ENCODE measurements at places on chromosomes 12 and 14.

DNA sequence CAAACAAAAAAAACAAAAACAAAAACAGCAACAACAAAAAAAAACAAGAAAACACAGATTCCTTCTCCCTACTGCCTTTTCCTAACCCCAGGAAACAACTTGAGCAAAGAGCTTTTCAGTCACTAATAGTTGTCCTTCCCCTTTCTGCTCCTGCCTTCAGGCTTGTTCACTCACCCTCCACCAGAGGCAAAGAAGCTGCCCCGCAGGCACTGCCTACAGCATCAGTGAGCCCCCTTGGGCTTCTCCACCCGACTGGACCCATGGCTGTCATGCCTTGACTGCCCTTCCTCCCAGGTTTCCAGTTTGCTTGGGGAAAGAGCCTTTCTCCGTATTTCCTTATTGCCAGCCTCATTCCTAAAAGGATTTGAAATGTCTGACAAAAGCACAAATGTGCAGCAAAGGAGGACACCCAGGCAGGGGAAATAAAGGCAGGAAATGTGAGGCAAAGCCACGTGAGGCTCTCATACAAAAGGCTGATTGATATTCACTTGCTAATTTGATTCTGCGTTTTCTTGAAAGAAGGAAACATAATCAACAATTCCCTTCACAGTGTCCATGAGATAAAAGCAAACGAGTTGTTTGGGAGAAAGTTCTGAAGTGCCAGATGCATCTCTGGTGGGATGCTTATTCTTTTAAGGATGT, 85.7 kb downstream of the GPATCH2L start:
- DNase-seq = no peak

GRCh38 chr14:24887623-24888304, 162.2 kb downstream of the STXBP6 start:
- no peak for DNase-seq

DNA sequence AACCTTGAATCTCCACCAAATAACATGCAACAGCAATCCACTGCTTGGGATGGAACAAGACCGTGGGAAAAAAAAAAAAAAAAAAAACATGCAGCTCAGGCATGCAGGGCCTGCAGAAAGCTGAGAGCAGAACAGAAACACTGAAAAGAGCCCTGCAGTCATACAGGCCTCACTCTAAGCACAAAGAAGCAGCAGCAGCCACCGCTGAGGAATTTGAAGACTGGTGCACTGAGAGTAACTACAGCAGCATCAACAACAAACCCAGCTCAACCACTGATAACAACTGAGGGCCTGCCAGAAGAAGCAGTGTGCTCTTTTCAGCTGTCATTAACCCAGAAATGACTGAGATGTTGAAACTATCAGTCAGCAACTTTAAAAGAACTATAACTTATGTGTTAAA, 354.7 kb upstream of the TMTC1 start:
- no peak for DNase-seq

DNA sequence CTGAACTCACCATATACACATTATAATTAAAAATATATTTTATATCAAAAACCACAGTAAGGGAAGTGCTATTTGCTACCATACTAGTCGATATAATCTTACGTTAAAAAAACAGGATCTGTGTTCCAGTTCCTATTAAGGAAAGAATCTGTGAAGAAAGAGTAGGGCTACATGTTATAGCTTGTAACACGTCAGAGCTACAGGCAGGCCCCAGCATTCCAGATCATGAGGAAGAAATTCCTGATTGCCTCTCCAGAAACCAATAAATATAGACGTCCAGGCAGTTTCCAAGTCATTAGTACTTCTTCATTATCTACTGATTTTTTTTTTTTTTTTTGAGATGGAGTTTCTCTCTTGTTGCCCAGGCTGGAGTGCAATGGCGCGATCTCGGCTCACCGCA, 20.6 kb downstream of the SGPP1 start:
- no peak for DNase-seq

- DNase-seq = peak; percentile 9
Observed at GRCh38 chr12:107610021-107610859, 75.4 kb upstream of the PWP1 start.

- DNase-seq = no peak
Observed at GRCh38 chr12:118193958-118194357, 58.0 kb downstream of the PEBP1 start.

- no peak for DNase-seq
Observed at GRCh38 chr12:29551812-29552211, 54.3 kb upstream of the OVCH1 start.

DNA sequence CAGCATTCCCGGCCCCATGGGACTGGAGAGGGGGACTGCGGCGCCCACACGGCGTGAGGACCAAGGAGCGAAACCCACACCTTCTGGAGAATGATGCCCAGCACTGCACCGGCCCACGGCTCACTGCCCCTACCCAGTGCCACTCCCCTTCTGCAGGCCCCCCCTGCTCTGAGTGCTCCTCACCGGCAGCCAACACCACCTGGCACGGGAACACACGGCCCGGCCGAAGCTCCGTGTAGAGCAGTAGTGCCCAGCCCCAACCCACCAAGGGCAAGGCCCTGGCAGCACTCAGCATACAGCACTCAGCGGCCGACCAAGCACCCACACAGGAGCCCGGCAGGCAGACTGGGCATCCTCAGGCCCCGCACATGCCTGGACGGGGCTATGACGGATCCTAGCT, 13.4 kb downstream of the BTBD6 start:
- no peak for DNase-seq

DNA sequence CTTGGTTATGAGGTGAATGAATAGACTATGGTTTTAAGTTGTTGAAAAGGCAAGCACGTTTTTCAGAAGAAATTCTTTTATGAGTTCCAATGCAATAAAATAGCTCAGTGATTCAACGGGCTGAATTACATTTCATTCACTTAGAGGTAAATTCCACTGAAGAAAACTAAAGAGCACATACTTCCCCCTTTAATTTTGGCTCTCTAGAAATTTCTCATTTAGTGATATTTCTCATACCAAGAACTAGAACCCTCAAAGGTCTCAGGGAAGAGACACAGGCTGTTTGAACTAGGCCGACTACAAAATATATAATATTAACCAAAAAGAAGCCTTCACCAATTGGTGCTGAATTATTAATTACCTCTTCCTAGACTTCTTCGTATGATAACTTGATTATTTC, 68.6 kb downstream of the TAOK3 start:
- DNase-seq = no peak

DNA sequence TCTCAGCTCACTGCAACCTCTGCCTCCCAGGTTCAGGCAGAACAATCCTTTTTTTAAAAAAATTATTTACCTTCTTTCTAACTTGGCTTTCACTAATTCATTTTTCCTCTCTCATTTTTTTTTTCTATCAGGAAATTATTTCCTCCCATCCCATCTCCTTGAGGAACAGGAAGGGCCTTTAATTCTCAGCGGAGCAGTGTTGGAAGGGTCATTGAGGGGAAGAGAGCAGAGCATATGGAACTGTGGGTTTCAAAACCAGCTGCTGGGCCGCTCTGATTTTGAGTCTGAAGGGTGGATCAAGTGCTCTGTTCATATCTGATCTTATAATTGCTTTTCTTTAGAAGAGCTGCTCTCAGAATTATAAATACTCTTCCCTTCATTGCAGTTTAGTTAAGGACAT, 29.0 kb downstream of the NUBPL start:
- no peak for DNase-seq

DNA sequence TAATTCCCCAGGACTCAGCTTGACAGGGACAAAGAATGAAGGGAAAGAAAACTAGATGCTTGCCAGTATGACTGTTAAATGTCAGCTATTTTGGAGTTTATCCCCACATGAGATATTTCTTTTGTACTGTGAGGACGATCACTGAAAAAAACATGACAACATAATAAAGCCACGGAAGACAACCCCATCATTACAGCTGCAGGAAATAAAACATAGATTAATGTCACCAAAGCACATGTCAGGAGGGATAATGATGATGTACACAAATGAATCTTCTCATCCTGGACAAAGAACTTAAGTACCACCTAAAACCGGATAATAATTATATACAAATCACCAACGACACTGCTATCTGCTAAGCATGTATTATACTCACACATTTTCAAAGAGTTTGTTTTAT, 84.6 kb upstream of the GRIP1 start:
- DNase-seq = no peak

DNA sequence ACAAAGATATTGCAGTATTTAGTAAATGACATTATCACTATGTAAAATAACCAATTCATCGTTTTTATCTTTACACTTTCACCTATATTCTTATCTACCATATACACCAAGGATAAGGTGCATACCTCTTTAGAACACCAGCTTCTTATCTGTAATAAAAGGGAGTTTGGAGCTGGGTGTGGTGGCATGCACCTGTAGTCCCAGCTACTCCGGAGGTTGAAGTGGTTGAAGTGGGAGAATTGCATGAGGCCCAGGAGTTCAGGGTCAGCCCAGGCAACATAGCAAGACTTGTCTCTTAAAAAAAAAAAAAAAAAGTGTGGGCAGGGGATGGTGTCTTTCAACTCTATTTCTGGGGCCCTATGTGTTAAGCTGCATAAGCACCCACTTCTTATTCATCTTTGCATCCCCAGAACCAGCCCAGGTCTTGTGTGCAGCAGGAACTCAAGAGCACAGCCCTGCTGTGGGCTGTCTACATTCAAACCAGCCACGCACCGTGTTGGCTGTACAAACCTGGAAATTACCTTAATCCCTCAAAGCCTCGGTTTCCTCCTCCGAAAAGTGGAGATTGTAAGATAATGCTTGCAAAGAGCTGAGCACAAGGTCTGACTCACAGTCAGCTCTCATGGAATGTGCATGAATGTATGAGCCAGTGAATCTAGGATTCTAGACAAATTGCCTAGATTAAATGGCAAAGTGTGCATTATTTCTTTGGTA, 256.6 kb upstream of the FOXN3 start:
- DNase-seq = no peak

DNA sequence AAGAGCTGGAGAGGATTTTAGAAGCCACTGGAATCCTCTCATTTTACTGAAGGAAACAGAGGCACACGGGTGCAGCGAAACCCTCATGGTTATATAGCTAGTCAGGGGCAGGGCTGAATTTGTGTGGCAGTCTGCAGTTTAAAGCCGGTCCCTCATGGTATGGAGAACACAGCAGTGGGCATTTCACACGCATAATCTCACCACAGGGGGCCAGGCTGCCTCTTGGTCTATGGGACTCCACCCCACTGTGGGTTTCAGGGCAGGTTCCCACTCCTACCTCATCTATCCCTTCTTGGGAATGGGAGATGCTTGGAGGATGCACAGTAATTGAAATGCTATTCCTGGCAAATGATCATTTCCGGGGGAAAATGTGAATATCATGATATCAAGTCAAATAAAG, 400.6 kb downstream of the RGS6 start:
- DNase-seq = no peak

DNA sequence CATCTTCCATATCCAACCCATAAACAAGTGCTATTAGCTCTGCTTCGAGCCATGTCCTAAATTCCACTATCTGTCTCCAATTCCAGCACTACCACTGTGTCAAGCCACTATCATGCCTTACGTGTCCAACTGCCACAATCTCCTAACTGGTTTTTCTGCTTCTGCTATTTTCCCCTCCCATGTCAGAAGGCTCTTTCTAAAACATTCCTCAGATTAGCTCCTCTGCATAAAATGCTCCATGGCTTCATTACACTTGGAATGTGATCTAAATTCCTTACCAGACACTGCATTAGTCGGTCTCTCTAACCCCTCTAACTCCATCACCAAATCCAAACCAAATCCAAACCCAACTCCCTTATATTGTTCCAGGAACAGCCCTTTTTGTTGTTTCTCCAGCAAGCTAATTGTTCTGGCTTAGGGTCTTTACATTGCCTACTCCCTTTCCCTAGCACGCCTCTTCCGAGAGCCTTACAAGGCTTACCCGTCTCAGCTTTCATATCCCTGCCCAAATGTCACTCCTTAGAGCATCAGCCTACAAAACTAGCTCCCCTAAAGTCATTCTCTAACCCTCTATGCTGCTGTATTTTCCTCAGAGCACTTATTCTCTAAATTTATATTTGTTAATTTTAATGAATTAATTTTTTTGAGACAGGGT, 139.7 kb downstream of the HELB start:
- DNase-seq = no peak

DNA sequence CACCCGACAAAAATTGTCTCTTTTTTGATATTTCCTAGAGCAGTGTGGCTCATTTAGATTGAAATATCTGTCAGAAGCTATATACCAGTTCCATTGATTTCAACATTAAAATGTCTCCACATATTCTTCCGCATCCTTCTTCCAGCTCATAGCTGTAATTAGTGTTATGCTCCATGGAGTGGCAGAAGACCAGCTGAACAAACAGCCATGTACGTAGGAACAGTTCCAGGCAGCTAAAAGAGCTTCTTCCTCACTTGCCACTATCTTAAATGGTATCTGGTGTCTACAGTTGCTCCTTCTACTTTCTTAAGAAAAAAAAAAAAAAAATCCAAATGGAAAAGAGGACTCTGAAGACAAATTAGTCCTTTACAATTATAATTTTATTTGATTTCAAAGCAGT, 848.0 kb downstream of the DIO2 start:
- no peak for DNase-seq

- DNase-seq = no peak
Observed at GRCh38 chr12:75155962-75156361, 53.7 kb downstream of the KCNC2 start.

GRCh38 chr14:103559766-103560165, 2.7 kb downstream of the BAG5 start:
- DNase-seq = no peak

DNA sequence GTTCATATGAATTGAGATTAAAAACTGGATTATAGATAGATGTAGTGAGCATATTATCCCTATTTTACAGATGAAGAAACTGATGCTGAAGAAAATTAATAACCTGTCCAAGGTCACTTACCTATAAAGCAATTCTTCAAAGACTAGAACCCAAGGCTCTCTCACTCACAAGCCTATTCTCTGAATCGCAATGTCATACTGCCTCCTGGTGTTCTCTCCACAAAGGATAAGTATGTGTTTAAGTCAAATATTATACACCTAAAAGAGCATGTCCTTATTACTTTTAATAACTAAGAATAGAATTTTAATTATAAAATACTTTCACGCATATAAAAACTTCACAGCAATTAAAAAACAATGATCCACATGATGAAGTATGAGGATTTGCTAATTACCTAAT, 721.3 kb upstream of the USP15 start:
- DNase-seq = peak; percentile 19

All from erythroblast (primary cell).